ENCODE measurements at places on chromosomes 5 and 9.

GRCh38 chr9:134442486-134443173, 116.4 kb downstream of the RXRA start:
- no peak for DNase-seq

GRCh38 chr5:99621772-99622681, 693.2 kb upstream of the CHD1 start:
- no peak for DNase-seq

DNA sequence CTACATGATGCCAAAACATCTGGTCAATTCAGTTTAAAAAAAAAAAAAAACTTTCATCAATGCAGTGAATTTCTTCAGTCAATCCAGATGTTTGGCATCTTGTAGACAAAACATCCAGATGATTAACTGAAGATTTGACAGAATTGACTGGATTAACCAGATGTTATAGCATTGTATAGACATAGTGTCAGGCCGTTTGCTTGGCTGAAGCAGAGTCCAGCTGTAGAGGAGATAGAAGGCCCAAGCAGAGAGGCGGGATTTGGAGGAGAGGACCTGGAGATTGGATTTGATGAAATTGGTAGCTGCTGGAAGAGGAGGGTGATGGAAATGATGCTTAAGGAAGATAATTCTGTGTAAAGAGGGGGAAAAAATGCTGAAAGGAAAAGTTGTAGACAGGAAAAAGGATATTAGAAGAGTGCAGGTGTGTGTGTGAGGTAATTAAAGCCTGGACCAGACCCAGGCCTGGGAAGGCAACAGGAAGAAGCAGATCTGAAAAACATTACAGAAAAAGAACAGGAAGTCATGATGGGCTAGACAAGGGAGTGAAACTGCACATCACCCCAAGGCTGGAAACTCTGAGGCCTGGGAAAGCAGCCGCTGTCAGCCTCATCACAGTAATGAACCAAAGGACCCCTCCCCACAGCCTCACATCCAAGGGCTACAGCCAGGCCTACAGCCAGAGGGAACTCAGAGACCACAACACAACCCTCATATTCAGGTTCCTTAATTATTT, 258.3 kb downstream of the CWC27 start:
- no peak for DNase-seq

DNA sequence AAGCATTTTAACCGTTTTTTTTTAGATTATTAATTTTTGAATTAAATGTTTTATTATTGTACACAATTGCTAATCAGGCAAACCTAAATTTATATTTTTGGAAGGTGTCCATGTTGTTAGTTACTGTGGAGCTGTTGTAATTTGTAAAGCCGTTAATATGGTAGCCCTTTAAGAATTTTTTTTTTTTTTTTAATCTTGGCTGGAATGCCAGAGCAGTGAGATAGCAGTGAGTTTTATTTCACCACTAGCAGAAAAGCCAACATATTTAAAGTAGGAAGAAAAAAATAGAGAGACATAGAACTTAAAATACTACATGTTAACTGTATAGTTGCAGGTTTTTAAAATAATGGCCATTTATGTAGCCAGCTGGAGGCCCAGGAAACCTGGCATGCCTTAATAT, 35.3 kb upstream of the RNF20 start:
- no peak for DNase-seq

DNA sequence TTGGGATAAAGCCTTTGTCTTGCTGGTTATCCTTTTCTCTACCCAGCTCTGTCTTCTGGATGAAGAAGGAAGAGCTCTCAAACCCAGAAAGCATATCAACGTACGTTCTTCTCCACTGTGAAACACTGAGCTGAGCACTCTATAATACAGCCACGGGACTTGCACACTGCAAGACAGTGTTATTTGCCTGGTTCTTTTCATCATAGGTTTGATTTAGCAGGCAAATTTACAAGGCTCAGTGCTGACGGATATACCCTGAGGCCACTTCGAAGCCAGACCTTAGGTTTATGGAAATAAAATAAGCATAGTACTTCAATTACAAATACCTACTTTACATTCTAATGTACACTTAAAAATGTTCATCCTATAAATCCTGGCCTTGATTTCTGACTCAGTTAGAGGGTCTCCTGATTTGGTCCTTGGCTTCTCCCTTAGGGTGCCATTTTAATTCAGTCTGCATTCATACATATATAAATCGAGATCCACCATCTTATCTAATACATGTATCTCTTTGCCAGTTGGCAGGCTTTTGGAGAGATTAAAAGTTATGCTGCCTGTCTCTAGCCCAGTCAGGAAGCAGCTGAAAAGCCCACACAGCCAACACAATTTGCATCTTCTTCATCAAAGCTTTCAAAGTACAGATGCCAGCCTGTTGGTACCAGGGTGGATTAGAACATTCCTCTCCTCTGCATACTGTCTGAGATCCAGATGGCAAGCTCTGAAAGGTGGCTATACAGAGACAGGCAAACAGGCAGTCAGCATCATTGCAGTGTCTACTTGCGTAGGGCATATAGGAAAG, 194.4 kb downstream of the DEPDC1B start:
- no peak for DNase-seq
